ENCODE measurements at places on chromosomes 5 and 9.

- no peak for DNase-seq
These were observed 17.7 kb upstream of the ANXA1 start for GRCh38 chr9:73133921-73134407.

DNA sequence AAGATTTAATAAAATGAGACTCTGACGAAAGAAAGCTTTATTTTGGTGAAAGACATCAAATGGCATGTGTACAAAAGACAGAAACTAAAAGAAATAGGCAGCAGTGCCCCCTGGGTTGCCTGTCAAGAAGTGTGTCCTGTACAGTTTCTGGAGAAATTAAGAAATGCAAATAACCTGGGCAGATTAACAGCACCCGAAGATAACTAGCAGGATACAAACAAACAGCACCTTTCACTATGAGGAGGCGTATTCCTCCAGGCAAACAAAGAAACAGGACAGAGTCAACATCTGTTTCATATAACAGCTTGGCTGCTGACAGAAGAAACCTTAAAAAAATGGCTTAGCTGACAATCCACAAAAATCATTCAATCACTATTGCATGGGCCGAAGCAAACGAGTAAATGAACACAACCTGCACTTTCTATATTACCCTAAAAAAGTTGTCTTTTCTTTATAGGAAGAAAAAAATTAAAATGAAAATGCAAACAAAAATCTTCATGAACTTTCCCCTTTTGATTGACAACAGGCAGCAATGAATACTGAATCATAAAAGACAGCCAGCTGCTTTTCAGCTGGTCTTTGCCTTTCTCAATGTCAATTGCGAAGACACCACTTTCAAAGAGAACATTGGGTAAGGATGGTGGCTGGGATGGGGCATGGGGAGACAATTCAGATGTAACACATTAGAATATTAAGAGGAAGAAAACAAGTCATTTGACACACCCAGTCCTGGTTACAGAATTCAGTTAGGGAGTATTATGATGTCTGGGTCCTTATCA lies 162.1 kb downstream of the ARL15 start:
- no peak for DNase-seq

DNA sequence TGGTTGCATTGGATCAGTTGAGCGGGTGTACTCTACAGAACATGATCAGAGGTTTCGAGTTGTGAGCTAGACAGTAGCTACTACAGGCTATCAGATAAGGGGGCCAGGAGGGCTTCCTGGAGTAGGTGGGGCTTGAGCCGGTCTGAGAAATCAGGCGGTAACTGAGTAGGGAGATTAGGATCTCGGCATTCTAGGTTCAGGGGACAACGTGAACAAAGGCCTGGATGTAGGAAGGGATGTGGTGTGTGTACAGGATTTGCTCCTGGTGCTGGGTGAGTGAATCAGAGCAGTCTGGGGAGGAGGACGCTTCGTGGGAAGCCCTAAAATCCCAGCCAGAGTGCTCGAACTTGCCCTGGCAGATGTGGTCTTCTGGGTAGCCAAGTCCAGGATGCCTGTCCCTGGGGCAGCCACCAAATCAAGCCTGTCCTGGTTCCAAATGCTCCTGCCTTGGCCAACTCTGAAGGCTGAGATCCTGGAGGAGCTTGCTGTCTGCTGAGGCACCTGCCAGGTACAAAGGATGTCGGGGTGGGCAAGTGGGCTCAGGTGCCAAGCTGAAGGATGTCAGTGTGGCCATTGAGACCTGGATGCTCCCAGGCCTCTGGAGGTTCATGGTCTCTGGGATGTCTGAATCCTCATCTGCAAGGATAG lies 33.4 kb downstream of the STC2 start:
- DNase-seq = no peak

DNA sequence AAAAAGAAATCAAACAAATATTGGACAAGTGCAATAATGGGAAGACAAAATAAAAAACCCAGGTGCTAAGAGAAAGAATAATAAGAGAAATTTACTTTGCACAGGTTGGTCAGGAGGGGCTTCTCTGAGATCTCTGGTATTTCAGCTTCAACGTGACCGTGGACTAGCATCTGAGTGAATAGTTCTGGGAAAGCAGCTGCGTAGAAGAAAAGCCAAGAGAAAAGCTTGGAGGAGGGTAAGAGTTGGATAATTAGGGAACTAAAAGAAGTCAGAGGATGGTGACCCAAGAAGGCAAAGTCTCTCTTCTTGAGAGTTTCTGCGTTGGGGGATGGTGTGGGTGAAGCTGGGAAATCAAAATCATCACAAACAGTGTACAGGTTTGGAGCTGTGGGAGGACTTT lies 41.6 kb downstream of the YIPF5 start:
- DNase-seq = no peak

Data from 8988T (cell line).